BJ (cell line): ENCODE measurements at places on chromosomes 12 and 14. TPM values are rescaled to one million over a fixed set of nuclear protein-coding genes. Genes with fewer than 3 reads are reported as not detected.

TMED10 gene
- polyA plus RNA-seq, result 466 and 505 TPM in 2 replicates

FAM90A1 gene
- 0.20 and 0.22 TPM in 2 replicates for polyA plus RNA-seq

IFNG-AS1 gene
- not detected in 2 replicates for polyA plus RNA-seq

PRICKLE1 gene
- polyA plus RNA-seq, result 16.3 and 19.9 TPM in 2 replicates

SLCO1B3 gene
- polyA plus RNA-seq, result not detected in 2 replicates

CD69 gene
- not detected in 2 replicates for polyA plus RNA-seq

FBXW8 gene
- polyA plus RNA-seq, result 23.2 and 27.3 TPM in 2 replicates

DIO3 gene
- polyA plus RNA-seq, result not detected in 2 replicates

P2RX2 gene
- not detected in 2 replicates for polyA plus RNA-seq

AGAP2 gene
- 0.04 and 0.05 TPM in 2 replicates for polyA plus RNA-seq

CLEC4D gene
- not detected in 2 replicates for polyA plus RNA-seq

ZC2HC1C gene
- polyA plus RNA-seq, result 0.85 and 1.2 TPM in 2 replicates

FGF6 gene
- not detected in 2 replicates for polyA plus RNA-seq

PTPRQ gene
- polyA plus RNA-seq, result 5.1 and 13.3 TPM in 2 replicates

AQP6 gene
- not detected in 2 replicates for polyA plus RNA-seq

LRTM2 gene
- polyA plus RNA-seq, result not detected in 2 replicates

GRCh38 chr12:120887253-120888043, 16.7 kb downstream of the SPPL3 start:
- DNase-seq, result no peak

- no peak for DNase-seq
These were observed 70.1 kb downstream of the DAO start for GRCh38 chr12:108949976-108950375.

DNA sequence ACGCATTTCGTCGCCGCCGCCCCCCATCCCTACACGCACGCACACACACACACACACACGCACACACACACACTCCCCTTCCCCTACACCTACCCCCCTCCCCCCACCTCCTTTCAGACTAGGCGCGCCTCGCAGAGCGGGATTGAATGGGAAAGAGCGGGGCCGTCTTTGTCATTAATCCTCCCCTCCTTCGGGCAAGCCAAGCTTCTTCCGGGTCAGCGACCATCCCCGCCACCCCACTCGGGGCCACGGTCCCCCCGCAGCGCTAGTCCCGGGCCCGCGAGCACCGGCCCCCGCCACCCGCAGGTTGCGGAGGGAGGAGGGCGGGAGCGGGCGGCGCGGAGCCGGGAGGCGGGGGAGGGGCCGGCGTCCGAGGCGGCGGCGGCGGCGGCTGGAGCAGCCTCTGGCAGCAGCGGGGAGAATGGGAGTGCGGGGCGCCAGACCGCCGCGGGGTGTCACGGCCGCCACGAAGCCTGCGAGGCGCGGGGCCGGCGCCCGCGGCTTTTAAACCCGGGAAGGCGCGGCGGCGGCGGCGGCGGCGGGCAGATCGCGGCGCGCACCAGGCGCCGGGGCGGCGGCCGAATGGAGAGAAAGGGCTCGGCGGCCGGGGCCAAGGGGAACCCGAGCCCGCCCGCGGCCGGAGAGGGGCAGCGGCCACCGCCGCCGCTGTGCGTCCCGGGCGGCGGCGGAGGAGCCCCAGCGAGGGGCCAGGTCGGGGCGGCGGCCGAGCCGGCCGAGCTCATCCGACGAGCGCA, at the start of gene TTC9:
Gene TTC9 (plus strand): TSS at position 369 of the 755 bp plus-strand sequence. CDS start 214 bp downstream, at position 583.
- DNase-seq, result no peak

- DNase-seq, result no peak
These were observed 317.0 kb upstream of the TMPO start for GRCh38 chr12:98198261-98198982.

GRCh38 chr14:65850429-65851135, 438.1 kb downstream of the FUT8 start:
- DNase-seq, result no peak

GRCh38 chr12:43758247-43758727, 303 bp downstream of the PUS7L start:
- DNase-seq, result no peak

DNA sequence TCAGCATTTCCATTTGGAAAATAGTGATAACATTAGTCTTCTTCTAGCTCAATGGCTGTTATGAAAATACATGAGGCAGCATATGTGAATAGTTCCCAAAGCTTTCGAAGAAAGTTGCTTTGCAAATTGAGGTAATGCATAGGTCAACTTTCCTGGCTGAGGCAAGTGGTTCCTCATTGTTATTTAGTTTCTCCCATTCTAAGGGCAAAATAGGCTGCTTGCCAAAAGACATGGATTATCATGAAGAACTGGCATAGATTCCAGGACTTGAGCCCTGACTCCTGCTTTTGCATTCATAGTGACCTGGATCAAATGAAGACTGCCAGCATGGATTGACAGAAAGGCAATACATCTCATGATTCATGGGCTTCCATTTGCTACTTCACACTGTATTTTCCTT, 35.7 kb downstream of the LRFN5 start:
- DNase-seq, result no peak

GRCh38 chr12:124725597-124726237, 137.9 kb downstream of the SCARB1 start:
- no peak for DNase-seq

- no peak for DNase-seq
These were observed 18.1 kb upstream of the WDR89 start for GRCh38 chr14:63659726-63660125.

- DNase-seq, result no peak
These were observed 34.7 kb downstream of the KICS2 start for GRCh38 chr12:64187370-64187769.

DNA sequence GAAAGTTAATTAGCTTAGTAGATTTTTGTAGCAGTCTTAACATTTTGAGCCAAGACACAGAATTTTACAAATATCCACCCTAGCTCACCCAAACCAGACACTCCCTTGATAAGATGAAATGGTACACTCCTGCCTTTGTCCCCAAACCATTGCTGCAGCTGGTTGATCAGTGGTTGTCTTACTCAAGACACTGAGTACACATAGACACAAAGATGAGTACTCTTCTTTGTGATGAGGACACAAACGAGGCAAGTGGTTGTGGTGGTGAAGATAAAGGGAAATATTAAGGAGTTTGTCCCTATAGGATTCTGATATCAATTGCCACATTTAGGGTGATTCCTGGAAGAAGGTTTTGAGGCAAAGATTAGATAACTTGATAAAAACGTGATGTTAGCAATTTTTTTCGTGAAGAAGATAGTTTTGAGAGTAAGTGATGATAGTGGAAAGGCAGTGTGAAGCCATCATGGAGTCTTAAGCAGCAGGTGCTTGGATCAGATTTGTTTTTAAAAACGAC, 21.4 kb upstream of the ATP2B1 start:
- DNase-seq, result no peak

DNA sequence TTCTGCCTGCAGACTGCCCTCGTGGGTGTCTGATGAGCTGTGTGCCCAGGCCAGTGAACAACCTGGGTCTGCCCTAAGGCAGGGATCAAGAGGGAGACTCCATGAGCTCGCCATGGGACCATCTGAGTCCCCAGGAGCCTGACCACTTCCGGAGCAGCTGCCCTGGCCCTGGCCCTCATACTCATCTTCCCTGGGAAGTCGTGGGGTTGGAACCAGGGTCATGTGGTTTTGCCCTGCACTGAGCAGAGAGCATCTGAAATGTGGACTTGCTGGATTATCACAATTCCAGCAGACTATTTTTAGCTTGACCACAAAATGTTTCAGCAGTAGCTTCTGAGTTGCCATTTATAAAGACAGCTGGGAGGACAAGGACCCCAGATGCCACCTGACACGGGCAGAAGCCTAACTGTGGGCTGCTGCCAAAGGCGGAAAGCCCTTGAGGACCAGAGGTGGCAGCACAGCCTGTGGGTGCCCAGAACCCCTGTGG, 6.7 kb downstream of the BTBD6 start:
- DNase-seq, result peak; percentile 10

- DNase-seq, result no peak
These were observed 28.5 kb downstream of the CPM start for GRCh38 chr12:68904351-68904962.

DNA sequence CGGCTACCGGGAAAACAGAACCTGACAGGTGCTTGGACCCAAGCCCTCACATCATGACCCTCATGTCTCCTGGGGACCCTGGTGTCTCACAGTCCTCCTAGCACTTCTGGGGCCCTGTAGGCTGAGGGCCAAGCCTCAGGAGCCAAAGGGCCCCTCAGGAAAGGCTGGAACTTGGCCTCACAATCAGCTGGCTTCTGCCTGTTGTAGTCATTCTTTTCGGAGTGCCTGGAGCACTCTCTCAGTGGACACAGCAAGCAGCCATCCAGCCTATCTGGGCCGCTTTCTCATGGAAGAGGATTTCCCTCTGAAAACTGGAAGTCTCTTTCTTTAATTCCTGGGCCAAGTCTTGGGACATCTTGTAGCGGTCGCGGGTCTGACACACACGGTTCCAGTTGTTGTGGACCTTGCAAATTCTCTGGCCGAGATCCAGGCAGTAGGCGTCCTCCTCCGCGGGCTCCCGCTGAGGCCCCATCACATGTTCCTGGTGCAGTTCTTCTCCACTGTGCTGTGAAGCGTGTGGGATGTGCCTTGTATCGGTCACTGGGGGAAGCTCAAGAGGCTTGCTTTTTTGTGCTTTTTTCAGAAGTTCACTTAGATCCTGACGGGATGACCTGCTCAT, 169.3 kb downstream of the EMP1 start:
- no peak for DNase-seq

DNA sequence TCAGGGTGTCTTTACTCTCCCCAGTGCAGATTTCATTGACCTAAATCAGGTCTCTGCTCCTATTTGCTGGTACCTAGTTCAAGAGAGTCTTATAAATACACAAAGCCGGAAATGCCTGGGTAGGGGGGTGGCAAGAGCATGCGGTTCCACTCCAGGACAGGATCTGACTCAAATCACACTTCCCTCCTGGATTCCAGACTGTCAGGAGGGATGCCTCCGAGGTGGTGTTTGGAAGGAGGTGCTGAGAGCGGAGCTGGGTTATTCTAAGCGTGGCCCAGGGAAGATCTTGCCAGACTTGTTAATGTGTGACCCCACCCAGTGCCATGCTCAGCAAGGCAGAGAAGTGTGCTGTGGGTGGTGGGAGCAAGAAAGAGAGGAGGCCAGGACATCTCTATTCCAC, 49.8 kb downstream of the B4GALNT3 start:
- DNase-seq, result no peak

DNA sequence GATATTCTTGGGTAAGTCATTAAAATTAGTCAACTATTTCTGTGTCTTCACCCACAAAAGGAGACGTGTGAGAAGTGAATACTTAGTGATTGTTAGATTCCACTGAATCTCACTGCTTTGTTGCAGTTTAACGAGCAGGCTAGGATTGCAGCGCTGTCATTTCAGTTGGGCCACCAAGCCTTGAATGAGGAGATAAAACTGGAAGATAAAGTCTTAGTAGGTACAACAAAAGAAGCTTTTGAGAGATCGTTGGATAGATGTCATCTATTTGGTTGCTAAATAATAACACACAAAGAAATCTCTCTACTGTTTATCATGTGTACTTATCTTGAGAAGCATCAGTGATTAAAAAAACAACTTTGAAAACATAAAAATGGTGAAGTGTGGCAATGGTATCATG, 132.3 kb downstream of the RGS6 start:
- no peak for DNase-seq

DNA sequence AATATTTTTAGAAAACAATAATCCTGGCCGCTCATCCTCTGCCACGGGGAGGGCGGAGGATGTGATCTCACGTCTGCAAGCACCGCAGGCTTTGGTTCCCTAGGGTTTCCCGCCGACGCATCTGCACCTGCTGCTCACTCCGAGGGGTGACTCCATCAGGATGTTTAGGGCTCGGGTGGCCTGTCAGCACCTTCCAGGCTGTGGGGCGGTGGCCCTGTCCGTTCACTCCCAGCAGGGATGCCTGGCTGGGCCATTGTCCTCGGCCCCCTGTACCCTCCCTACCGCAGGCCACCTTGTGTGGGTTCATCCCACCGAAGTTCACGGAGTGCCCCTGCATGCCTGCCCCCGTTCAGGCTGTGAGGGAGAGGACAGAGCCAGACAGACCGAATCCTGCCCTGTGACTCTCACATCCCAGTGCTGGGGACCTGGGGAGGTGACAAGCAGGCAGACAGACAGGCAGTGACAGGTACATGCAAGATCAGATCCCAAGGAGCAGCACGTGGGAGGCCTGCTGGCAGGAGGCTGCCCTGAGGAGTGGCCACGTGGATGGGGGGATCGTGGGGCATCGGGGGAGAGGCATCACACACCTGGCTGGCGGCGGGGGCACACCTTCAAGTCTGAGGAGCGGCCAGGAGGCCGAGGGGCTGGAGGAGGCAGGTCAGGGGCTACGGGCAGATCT, 112.6 kb downstream of the ADGRD1 start:
- DNase-seq, result no peak

DNA sequence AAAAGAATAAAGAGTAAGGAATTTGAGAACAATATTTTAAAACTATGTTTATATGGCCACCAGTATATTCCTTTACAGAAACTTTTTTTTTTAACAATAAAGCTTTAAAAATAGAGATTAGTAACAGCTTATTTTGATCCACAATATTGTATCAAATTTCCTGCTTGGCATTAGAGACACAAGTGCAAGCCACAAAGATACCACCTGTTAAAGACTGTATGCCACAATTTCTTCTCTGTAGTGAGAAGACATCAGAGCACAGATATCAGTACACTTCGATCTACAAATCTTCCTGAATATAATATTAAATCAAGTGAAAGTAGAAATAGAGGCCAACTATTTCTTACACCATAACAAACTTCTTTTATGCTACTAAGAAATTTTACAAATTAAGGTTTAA, 68.0 kb downstream of the GALNT4 start:
- no peak for DNase-seq
